ENCODE measurements at places on chromosomes 2 and 18.

DNA sequence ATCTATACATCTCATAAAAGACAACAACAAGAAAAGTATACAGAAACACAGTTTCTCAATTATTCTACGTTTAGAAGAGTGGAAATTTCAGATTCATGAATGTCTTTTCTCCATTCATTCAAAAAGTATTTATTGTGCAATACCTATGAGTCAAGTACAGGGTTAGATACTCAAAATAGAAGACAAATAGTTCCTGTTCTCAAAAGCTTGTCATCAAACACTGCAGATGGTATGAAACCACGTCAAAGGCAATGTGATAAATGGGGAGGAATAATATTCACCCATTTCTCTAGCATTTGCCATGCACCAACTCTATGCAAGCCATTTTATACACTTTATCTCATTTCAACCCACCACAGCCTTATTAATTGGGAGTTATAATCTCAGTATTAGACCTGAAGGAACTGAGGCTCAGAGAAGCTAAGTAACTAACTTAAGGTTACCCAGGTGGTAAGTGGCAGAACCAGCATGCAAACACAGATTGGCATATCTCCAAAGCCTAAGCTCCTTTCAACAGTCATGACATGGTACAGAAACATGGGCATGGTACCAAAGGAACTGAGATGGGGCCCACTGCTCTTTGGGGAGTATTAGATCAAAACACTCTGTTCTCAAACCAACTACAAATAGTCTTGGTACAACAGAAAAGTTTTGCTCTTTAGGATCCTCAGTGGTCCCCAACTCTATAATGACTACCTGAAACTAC is 67.2 kb upstream of the NPAS2 start:
- DNase-seq: no peak

- no peak for DNase-seq
Observed at GRCh38 chr2:224362094-224362493, 39.8 kb downstream of the FAM124B start.

DNA sequence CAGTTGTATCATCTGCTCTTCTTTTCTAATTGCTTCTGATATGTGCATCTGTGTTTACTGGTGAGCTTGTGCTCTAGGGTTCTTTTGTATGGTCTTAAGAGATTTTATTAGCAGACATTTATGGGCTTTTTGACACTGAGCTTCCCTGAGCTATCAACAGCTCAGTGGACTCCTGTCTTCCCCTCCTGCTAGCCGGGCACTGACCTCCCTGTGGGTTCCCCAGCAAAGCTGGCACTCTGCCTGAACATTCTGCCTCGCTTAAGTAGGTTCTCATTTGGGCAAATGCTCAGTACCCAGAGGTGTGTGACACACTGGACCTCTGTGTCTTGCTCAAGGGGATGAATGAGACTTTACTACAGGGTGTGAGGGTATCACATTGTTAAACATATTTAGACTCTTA is 15.8 kb downstream of the TRAF3IP1 start:
- DNase-seq: no peak

DNA sequence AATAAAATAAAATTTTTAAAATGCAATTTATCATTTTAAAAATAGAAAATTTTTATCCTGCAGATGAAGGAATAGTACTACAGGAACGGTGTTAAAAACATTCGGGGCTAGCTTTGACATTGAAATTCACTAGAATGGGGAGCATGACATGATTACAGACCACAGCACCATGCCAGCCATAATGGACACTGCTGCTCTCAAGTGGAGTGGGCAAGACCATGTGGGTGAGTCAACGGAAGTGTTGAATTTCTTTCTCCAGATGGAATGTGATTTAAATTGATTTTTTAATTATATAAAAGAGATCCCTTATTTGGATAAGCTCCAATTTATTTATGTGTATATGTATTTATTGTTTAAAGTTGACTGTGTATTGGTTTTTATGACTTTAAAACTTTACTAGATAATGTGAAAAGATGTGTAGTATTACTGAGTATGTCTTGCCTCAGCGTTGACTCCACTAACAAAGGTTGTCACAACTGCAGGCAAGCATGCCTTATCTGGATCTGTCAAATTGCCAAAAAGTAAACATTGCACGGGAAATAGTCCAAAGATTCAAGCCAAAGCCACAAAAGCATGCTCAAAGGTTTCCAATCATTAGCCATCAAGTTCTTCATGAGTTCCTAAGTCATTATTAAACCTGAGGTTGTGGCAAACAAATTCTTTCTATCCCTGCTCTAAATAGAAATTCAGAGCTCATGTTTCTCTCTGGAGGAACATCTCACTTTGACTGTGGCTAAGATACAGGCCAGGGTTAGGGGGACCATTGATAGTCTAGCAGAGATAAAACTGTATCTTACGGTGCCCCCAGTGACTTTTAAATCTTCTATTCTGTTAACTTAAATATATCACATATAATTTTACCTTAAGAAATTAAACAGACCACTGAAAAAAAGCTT is 536.9 kb downstream of the TMX3 start:
- no peak for DNase-seq

GRCh38 chr2:25566694-25567093 is 106.7 kb downstream of the DTNB start:
- DNase-seq: no peak

- no peak for DNase-seq
Observed at GRCh38 chr2:43408407-43409160, 182.2 kb upstream of the ZFP36L2 start.

DNA sequence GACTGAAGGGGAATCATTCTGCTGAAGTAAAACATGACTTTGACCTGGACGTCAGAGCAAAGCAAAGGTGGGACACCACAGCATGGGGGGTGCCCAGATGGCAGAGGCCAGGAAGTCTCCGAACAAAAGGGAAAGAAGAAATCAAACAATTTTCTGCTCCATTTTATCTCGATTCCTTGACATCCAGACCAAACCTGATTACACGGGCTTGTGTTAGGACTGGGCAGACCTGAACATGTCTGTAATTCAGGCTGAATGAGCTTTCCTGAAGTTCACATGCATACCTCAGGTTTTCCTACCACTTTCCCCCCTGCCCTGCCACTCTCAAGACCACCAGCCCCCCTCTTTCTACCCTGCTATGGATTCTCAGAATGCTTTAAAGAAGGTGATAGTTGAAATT is 44.8 kb upstream of the MEIS1 start:
- DNase-seq: no peak

- no peak for DNase-seq
Observed at GRCh38 chr18:67133669-67134068, 382.9 kb downstream of the DSEL start.

- no peak for DNase-seq
Observed at GRCh38 chr18:56967035-56967434, 179.9 kb upstream of the BOD1L2 start.

- DNase-seq: no peak
Observed at GRCh38 chr2:229665158-229665557, 49.2 kb downstream of the DNER start.

GRCh38 chr2:207151048-207151447 is 14.7 kb downstream of the KLF7 start:
- DNase-seq: no peak

DNA sequence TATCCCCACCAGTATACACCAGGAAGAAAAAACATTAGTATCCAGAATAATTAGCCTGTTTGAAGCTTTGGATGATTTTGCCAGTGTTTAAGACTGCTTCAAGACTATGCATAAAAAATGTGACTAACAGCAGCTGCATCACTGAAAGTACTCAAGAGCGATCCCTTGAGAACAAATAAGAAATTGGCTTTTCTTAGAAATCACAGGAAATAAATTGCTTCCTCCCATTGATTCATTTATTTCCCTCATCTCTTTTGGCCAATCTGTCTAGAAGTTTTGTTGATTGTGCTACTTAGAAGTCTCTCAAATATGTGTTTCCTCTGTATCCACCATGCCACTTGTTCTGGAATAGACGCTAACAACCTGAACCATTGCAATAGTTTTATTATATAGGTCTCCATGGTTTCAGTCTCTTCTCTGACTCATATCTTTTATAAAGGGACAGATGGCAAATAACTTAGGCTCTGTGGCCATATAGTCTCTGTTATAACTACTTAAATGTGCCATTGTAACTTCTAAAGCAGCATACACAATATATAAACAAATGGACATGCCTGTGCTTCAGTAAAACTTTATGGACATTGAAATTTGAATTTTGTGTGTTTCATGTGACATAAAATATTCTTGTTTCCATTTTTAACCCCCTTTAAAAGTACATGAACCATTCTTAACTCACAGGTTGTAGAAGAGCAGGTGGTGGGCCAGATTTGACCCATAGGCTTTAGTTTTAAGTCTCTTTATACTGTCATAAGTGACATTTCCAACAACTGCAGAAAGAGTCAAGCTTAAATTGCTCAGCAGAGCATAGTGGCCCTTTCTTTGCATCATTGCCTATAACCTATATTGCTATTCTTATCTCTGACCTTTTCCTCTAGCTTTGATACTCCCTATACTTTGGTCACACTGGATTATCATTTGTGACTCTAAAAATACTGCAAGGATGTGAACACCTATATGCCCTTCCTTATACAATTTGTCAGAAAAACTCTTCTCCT is 123.9 kb downstream of the MC4R start:
- no peak for DNase-seq

- no peak for DNase-seq
Observed at GRCh38 chr18:48024009-48024512, 93.6 kb upstream of the SMAD2 start.

- no peak for DNase-seq
Observed at GRCh38 chr2:73054980-73055379, 16.5 kb downstream of the SFXN5 start.

DNA sequence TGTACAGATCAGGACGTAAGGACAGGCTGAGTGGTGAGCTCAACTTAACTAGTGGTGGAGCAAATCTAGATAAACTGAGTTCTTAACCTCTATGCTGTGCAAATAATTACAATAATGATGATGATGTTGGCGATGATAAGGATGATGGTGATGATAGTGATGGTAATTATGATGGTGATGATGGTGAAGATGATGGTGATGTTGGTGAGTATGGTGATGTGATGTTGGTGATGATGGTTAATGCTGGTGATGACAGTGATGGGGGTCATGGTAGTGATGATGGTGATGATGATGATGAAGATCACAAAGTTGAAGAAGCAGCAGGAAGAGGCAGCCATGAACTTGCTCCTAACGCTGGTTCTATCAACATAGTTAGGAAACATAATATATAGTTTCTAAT is 38.0 kb upstream of the IMP4 start:
- no peak for DNase-seq

- no peak for DNase-seq
Observed at GRCh38 chr2:111042261-111042660, 78.5 kb upstream of the BCL2L11 start.

GRCh38 chr2:46956981-46957531 is 41.5 kb upstream of the MCFD2 start:
- no peak for DNase-seq

- DNase-seq: no peak
Observed at GRCh38 chr2:98875746-98876145, 60.3 kb downstream of the CRACDL start.

DNA sequence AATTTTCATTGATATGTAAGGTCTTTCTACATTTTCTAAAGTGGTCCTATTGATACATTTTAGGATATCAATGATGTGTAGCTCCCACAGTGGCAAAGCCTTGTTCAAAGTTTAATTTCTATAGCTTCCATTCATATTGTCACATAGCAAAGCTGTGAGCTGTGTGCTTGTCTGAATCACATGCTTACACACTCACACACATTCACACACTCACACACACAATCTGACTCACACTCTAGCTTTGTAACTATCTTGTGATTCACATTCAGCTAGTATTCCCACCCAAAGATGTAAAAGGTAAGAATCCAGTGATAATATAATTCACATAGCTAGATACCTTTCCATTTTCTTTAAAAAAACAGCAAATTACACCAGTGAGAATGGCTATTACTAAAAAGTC is 58.7 kb downstream of the MAPRE2 start:
- DNase-seq: no peak

- DNase-seq: no peak
Observed at GRCh38 chr2:7703048-7703447, 785.8 kb downstream of the RNF144A start.

- no peak for DNase-seq
Observed at GRCh38 chr2:122670897-122671296, 915.4 kb downstream of the TSN start.

GRCh38 chr2:190718652-190719526 is 70.0 kb downstream of the NAB1 start:
- DNase-seq: no peak

DNA sequence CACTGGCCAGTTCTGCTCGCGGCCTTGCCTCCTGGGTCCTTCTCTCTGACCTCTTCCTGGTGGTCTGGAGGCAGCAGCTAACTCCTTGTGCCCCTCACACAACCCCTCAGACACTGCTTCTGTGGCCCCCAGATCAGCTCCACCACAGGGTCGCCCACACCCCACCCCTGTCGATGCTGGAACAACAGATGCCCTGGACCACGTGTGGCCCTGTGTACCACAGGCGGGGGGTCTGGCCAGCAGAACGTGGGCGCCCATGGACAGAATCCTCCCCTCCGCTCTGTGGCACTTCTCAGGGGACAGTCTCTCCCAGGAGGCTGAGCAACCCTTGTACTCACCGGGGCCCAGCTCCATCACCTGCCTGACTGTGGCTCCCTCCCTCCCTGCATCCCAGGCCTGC is 245.6 kb downstream of the NDUFA10 start:
- DNase-seq: no peak

DNA sequence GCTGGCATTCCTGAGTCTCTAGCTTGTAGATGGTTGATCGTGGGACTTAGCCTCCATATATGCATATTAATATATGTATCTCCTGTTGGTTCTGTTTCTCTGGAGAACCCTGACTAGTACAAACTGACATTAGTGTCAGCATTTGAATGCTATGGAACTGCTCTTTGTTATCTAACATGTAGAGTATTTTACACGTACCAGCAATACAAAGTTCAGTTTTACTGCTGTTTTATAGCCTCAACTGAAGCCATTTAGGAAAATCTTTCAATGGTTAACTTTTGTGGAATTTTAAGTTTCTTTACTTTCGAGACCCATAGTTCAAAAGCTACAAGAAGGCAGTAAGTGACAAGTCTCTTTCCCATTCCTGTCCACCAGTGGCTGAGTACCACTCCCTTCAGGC is 418.4 kb downstream of the NUP35 start:
- no peak for DNase-seq

GRCh38 chr2:98623657-98624056 is 15.3 kb downstream of the UNC50 start:
- DNase-seq: no peak

- DNase-seq: no peak
Observed at GRCh38 chr2:146997945-146998344, 846.9 kb upstream of the ACVR2A start.

GRCh38 chr2:196544906-196545433 is 94.5 kb upstream of the CCDC150 start:
- DNase-seq: no peak

DNA sequence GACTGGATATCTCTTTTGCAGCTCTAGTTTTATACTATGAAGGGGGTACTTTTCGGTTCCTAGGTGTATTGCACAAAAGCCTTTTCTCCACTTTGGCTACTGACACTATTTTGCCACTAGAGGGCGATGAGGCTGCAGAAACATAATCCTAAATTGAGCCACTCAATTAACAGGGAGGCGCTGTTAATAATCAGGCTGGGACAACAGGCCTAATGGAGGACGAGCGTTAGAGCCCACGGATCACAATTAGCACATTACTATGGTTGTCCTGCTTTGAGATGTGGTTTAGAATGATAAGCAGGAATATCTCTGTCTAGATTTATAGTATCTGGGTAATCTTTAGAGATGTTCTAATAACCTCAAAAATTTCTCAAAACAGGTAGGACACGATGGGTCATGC is 62.2 kb upstream of the PMAIP1 start:
- DNase-seq: peak; percentile 10

GRCh38 chr2:227511239-227511930 is 39.4 kb downstream of the AGFG1 start:
- no peak for DNase-seq

GRCh38 chr18:34287825-34288224 is 63.1 kb upstream of the NOL4 start:
- no peak for DNase-seq

All from effector CD4-positive, alpha-beta T cell (primary cell).